KG1 (cell line): ENCODE measurements at places on chromosomes 11 and 22.
A peak's percentile ranks its signal among the peaks of the same experiment; 100 is the strongest.

DNA sequence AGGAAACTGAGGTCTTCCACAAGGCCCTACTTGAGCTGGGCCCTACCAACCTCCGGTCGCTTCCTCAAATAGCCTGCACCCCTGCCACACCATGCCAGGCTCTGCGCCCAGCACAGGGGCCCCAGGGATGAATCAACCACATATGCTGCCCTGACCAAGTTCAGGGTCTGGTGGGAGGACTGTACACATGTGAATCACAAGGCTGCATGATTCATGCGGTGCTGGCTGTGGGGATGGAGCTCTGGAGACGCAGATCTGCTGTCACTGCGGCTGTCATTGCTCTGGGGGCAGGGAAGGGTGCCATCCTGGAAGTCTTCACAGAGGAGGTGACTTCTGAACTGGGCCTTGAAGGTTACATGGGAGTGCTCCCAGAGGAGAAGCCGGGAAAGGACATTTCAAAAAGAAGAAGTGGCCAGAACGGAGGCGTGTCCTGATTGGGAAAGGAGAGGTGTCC lies 21.5 kb downstream of the CYTH4 start:
- DNase-seq: no peak

DNA sequence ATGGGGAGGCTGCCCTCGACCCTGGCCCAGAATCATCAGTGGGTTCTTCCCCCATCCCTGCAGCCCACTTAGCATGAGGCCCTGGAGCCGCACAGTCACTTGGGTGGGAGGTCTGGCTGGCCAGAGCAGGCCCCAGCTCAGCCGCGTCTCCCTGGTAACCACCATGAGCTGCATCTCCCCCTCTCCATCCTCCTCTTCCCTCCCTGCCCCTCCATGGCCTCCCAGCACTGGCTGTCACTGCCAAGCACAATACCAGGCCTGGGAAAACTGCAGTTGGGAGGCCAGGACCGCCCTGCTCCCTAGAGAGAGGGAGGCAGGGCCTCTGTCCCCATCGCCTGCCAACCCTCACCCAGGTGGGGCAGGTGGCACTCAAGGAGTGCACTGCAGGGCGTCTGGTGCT lies 8.0 kb downstream of the CSDC2 start:
- no peak for DNase-seq

DNA sequence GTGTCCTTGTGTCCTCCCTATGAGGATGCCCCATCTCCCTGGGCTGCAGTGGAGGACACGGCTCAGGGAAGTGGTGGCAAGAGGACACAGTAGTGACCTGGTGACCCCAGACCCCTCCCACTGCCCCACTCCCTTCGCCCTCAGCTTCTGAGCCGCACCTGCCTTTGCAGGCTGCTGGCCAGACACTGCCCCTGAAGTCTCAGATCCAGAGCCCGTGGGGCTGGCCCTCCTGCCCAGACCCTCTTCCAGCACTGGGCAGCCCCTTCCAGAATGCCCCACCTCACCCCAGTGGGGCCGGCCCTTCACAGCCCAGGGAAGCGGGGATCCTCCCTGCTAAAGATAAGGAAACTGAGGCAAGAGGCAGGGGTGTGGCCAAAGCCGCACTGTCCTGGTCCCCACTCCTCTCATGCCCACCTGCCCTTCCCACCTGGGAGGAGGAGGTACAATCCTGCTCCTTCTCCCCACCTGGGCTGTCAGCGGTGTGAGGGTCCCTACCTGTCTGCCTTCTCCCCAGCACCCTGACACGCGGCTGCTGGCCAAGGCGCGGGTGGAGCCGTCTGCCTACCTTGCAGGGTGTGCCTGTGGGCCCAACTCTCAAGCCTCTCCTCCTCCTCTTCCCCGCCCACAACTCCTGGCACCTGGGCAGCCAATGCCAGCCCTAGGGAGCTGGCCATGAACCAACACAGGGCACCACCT lies 17.3 kb downstream of the TRPM5 start:
- no peak for DNase-seq

- no peak for DNase-seq
These were observed 602 bp upstream of the AQP11 start for GRCh38 chr11:77589181-77589520.

DNA sequence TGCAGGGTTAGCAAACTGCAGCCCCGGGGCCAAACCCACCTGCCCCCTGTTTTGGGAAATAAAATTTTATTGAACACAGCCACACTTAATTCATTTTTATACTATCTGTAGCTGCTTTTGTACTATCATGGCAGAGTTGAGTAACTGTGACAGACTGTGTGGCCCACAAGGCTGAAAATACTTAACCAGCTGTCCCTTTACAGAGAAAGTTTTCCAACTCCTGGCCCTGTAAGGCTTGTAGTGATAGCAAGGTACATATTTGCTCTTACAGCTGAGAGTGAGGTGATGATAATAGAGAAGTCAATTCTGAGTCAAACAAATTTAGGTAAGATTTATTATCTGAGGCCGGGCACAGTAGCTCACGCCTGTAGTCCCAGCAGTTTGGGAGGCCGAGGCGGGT lies 87.4 kb upstream of the SLC6A5 start:
- DNase-seq: no peak

GRCh38 chr22:38284042-38284402 lies 11.2 kb upstream of the TMEM184B start:
- no peak for DNase-seq

- DNase-seq: no peak
These were observed 98.3 kb downstream of the PTPRJ start for GRCh38 chr11:48078689-48079088.

DNA sequence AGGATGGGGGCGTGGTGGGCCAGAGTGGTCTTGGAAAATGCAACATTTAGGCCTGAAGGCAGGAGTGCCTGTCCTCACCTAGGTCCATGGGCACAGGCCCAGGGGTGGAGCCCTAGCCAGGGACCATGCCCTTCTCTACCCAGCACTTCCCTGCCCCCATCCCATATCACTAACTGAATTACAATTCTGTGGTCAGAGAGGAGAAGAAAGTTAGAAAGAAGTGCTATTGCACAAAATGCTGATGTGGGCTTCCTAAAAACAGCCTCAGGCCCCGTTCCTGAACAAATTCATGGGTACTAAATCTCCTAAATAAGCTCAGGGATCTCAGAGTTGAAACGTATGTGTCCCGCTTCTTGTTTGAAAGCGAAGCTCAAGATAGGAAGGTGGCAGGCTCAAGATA lies 3.5 kb upstream of the ASRGL1 start:
- no peak for DNase-seq

DNA sequence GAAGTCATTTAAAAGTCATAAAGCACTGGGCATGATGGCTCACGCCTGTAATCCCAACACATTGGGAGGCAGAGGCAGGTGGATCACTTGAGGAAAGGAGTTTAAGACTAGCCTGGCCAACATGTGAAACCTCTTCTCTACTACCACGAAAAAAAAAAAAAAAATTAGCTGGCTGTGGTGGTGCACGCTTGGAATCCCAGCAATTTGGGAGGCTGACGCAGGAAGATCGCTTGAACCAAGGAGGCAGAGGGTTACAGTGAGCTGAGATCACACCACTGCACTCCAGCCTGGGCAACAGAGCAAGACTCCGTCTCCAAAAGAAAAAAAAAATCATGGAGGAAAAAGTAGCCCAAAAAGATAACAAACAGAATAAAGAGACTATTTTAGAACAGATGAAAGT lies 42.2 kb downstream of the NUP98 start:
- no peak for DNase-seq

DNA sequence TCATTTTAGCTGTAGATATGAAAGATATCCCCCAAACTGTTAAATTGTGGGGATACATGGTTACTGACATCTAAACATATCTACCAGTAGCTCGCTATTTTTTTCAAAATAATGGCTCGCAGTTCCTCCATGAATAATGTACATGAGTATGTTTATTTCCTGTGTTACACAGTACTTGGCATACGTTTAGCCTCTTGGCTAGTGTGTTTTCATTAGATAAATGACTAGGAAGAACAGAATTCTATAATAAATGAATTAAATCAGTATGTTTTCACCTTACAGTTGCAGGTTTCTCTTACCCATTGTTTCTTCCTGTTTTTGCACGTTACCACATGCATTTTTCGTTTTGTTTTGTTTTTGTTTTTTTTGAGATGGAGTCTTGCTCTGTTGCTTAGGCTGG lies 21.8 kb downstream of the RNF169 start:
- no peak for DNase-seq

DNA sequence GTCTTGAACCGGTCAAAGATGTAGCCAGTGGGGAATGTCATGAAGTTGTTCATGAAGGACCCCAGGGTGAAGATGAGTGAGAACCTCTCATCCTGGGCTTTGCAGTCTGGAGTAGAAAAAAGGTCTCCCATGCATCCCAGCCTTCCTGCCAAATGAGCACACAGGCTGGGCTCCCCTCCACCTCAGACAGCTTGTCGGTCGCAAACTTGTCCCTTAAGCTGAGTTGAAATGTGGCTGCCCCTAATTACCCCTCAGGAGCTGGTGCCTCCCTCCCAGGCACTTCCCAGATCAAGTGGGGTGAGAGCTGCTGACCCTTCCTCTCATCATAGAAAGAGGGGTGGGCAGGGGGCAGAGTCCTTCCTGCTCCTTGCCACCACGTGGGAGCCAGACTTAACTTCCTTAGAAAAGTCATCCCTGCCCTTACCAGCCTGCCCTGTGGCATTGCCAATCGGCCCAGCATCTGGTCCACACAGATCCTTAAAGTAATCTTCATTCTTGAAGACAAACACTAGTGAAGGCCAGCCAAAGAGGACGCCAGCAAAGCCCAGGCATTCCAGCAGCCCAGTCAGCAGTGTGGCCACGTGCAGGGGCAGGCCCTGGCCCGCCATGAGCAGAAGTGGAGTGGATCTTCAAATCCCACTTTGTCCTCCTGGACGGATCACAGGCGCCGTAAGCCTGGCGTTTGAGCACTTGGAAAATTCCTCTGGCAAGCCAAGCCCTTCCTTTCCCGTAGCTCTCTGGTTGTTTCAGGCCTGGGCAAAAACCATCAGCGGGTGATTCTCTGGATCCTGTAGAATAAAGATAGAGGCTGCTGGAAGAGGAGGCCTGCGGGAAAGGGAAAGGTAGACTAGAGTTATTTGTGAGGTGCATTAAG lies 1.1 kb downstream of the SLC43A3 start:
- DNase-seq: no peak

GRCh38 chr11:128324531-128325141 lies 262.7 kb downstream of the ETS1 start:
- DNase-seq: no peak

DNA sequence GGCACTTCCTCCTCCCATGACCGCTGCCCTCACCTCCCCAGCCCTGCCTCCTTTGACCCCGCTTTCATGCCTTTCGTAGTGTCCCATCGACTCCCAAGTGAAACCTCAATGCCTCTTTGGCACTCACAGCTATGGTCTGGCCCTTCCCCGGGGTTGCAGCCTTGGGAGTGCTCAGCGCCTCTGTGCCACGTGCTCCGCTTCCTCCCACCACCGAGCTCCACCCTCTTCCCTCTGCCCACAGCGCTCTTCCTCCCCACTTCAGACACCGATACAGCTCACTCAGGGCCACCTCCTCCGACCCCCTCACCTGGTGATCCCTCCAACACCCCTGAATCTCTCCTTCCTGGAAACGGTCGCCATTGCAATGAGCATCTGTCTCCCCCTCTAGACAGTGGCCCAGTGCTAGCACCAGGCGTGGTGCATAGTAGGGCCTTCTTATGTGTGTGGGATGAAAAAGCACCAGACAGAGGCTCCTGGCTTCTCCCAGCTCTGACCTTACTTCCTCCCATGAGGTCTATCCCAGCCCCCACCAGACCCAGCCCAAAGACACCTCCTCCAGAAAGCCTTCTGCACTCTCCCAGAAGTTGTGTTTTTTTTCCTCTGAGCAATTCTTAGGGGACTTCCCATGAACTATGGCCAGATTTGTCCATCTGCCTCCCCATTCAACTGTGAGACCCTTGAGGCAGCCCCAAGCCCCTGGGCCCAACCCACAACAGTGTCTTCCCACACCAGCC lies 16.4 kb upstream of the SCGB1A1 start:
- no peak for DNase-seq

DNA sequence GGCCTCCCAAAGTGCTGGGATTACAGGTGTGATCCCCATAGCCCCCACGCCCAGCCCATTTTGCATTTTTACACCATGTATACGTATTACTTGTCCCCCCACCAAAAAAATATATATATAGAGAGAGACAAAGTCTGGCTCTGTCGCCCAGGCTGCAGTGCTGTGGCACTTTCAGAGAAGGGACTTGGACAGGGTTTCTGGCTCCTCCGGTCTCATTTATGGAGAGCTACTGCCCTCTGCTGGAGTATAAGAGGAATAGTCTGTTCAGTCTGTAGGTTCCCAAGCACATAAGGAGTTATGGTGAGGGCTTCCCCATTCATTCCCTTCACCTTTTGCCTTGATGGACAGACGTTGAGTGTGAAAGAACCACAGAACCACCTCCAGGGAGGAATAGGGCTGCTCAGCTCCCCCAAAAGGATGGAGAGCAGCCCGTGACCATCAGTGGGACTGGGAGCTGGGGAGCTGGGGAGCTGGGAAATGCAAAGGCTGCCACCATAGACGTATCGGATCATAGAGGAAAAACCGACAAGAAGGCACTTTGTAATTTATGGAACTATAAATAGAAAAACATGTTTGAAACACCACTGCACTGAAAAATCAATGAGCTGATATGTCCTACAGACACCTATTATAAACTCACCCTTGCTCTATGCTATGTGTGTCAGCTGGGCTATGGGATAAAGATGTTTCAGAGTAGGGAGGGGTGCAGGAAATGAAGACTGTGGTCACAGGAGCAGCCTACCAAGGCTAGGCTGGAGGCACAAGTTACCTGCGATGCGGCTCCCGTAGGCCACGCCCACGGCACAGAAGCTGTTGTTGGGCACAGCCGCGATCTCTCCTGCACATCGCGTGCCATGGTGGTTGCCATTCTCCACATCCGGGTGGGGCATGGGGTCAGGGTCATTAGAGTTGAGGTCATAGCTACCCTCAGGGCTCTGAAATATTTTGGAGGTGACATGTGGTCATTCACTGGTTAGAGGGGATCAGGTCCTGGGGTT lies 5.2 kb downstream of the PCSK7 start:
- peak; percentile 75 for DNase-seq

DNA sequence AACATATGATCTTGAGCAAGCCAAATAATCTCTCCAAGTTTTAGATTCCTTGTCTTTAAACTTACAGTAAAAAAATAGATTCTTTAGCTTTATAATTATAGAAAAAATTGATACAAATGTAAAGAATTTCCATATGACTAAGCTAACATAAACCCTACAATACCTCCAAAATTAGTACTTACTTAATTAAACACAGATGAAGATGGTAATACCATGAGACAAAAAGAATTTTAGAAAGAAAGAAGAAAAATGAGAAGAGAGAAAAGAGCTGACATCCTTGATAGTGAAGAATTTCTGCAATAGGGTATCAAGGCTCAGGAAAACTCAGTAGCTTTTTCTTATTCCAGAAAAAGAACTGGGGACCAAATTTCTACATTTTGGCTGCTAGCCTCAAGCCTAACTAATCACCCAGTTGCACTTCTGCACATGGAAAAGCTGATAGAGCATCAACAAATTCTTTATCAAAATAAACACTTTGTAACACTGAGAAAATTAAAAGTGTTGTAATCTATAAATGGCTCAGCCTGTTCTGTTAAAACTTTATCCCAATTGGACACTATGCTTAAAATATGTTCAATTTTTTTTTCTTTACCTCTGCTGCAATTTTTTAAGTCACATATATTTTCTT lies 24.7 kb upstream of the SOX6 start:
- DNase-seq: no peak
